ENCODE measurements at places on chromosomes 16 and 17.

- no peak for DNase-seq
Observed at GRCh38 chr17:52546493-52546892, 388.0 kb upstream of the CA10 start.

GRCh38 chr17:416293-417206 is 63.9 kb upstream of the RPH3AL start:
- no peak for DNase-seq

DNA sequence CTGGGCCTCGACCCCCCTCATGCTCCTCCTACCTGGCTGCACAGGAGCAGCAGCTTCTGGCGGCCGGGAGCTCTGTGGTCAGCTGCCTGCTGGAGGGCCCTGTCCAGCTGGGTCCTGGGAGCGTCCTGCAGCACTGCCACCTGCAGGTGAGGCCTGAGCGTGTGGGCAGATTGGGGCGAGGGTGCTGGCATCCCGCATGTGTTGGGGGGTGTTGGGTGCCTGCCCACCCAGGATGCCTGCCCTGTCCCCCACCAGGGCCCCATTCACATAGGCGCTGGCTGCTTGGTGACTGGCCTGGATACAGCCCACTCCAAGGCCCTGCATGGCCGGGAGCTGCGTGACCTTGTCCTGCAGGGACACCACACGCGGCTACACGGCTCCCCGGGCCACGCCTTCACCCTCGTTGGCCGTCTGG is 16.5 kb downstream of the FCSK start:
- DNase-seq = peak; percentile 43

DNA sequence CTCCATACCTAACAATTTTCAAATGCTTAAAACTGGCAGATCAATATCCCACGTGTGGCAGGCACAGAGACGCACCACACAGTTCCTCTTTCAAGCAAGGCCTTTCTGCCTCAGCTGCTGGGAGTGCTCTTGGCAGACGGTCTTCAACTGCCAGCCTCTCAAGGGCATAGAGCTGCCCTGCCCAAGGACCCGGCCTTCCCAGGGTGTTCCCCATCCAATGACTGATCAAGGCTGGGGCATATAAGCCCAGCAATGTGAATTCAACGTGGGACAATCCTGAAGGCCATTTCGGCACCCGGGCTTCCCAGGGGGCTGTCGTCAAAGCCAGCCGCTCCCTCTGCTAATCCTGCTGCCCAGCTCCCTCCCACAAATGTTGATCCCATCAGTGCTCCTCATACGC is 107.1 kb downstream of the STX8 start:
- no peak for DNase-seq

- DNase-seq = no peak
Observed at GRCh38 chr16:76176153-76176552, 101.0 kb upstream of the CNTNAP4 start.

DNA sequence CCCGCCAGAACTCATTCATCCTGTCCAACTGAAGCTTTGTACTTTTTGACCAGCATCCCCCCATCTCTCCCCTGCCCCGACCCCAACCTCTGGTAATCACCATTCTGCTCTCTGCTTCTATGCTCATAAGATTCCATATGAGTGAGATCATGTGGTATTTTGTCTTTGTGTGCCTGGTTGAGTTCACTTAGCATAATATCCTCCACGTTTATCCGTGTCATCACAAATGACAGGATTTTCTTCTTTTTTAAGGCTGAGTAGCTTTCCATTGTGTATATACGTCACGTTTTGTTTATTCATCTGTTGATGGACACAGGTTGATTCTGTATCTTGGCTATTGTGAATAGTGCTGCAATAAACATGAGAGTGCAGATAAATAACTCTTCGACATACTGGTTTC is 278.9 kb downstream of the SNX29 start:
- DNase-seq = no peak

GRCh38 chr16:56203052-56203451 is 11.8 kb downstream of the GNAO1 start:
- DNase-seq = no peak

DNA sequence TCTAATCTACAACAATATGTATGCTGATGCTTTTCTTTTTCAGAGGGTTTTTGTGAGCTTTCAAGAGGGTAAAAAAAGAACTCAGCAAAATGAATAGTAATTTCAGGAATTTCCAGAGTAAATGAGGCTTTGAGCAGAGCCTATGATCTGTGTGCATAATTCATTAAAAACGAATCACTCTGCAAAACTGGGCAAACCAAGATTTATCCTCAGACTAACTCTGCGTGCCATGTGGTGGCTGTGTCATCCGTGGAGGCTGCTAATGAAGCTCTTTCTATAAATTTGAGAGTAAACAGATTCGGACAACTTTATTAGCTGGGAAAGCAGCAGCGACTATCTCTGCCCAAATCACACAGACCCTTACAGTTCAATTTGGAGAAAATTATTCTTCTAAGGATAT is 83.8 kb downstream of the FOXL1 start:
- DNase-seq = no peak

DNA sequence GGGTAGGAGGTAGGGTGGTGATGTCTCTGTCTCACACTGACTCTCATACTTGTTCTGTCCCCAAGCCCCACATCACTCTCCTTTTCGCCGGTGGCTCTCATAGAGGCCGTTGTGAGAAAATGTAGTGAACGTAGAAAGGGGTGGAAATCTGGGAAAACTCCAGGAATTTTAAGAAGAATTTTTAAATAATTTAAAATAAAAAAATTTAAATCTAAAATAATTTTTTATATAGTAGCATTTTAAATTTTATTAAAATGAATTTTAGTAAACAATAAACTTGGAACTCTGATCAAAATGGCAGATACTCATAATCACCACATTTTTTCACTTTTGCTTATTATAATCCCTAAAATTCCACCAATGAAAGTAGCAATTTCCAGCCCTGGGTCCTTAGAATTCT is 473.6 kb upstream of the ZFHX3 start:
- no peak for DNase-seq

DNA sequence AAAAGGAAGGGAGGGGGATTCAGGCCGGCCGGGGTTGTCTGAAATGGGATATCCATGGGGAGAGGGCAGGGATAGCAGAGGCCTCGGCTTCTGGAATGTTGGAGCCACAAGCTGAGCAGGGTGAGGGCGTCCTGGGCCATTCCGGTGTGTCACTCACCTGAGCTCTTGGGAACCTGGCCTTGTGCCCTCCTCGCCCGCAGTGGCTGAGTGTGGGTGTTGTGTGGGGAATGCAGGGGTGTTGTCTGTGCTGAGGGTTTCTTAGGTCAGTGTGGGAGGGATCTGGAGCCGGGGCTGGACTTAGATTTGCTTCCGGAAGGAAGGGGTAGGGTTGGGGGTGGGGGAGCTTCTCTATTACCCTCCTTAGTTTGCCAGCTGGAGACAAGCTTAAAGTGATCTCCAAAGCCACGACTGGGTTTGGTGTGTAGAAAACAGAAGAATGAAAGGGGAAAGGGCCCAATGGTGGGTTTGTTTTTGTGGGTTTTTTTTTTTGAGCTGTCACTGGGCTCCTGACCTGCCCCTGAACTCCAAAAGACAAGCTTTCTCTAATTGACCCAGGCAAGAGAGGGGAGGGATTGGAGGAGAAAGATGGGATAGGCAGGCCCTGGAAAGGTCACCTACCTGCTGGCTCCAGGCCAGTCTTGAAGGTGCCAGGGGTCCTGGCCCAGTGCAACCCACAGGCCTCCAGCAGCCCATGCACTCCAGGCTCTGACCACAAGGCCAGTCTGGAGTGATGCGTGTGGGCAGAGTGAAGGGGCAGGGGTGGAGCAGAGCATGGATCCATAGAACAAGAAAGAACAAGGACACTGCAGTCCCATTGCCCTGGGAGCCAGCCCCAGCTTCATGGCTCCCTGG is at the start of gene SULT1A2:
Gene SULT1A2, minus strand, starts transcription at position 211 of the 852 bp plus-strand sequence. CDS start 1,120 bp downstream, outside the sequence.
- DNase-seq = peak; percentile 48

DNA sequence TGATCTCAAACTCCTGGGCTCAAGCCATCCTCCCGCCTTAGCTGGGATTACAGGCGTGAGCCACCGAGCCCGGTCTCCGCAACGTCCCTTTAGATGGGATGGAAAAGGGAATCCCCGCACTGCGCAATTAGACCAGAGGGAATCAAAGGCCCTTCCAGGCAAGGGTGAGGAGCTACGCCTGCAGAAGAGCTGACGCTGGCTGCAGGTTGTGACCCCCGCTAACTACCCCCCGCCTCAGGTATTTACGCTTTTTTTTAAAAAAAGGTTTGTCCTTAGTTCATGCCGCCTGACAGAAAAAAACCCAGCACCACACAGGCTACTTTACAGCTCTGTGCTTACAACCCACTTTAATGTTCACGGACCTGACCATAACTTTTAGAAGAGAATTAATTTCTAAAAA is 26.9 kb downstream of the ZCCHC14 start:
- DNase-seq = no peak

DNA sequence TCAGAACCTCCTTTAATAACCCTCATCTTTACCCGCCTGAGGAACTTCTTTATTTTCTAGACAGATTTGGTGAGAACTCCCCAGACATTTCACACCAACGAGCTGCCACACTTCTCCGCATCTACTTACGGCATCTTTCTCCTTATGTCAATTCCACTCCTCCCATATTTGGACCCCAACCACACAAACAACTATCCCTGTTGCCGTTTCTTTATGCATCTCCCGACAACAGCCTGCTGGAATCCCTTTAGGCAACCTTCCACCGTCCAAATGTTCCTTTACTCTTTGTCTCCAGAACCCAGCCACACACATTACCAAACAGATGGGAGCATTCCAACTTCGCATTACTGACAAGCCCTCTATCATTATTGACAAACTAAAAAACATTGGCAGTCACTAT is 8.8 kb upstream of the ENDOV start:
- no peak for DNase-seq

DNA sequence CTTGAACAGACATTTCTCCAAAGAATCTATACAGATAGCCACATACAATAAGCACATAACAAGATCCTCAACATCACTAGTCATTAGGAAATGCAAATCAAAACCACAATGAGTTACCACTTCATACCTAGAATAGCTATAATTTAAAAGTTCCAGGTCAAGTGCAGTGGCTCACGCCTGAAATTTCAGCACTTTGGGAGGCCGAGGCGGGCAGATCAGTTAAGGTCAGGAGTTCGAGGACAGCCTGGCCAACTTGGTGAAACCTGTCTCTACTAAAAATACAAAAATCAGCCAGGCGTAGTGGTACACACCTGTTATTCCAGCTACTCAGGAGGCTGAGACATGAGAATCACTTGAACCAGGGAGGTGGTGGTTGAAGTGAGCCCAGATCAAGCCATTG is 19.9 kb downstream of the RANBP10 start:
- DNase-seq = no peak

- DNase-seq = peak; percentile 22
Observed at GRCh38 chr16:58027161-58027915, 1.8 kb downstream of the MMP15 start.

All from cardiac fibroblast (primary cell).